ENCODE measurements at places on chromosomes 2 and 18.

DNA sequence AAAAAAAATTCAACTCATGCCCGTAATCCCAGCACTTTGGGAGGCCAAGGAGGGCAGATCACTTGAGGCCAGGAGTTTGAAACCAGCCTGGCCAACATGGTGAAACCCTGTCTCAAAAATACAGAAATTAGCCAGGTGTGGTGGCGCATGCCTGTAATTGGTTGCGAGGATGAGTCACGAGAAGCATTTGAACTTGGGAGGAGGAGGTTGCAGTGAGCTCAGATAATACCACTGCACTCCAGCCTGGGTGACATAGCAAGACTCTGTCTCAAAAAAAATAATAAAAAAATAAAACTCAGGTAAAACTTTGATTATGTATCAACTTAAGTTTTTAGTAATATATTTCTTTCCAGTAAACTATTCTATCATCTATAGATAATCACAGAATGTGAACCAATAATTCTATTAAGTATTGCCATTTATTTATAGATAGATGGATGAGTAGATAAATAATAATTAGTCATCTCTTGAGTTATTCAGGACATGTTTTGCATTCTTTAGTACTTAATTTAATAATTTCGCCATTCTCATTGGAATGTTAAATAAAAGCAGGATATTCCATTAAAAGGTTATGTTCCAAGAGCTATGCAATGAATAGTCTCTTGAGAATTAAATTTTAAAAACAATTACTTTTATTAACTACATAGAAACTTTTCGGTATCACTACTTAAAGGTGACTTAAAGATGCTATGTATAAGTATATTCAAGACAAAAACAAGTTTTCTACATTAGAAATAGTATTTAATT is 48.7 kb downstream of the WDPCP start:
- no peak for DNase-seq

DNA sequence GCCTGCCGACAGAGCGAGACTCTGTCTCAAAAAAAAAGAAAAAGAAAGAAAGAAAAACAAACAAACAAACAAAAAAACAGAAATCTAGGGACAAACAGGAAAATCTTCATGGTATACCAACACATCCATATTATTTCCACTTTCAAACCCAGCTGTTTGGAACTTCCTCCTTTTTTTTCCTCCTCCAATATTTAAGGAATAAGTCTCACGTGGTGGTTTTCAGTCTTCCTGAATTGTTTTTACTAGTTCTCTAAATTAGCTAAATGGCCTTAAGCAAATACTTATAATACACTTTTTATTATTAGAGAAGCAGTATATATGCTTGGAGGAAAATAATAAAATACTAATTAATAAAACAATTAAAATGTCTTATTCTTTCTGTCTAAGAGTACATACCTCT is 48.7 kb upstream of the GLS start:
- no peak for DNase-seq

DNA sequence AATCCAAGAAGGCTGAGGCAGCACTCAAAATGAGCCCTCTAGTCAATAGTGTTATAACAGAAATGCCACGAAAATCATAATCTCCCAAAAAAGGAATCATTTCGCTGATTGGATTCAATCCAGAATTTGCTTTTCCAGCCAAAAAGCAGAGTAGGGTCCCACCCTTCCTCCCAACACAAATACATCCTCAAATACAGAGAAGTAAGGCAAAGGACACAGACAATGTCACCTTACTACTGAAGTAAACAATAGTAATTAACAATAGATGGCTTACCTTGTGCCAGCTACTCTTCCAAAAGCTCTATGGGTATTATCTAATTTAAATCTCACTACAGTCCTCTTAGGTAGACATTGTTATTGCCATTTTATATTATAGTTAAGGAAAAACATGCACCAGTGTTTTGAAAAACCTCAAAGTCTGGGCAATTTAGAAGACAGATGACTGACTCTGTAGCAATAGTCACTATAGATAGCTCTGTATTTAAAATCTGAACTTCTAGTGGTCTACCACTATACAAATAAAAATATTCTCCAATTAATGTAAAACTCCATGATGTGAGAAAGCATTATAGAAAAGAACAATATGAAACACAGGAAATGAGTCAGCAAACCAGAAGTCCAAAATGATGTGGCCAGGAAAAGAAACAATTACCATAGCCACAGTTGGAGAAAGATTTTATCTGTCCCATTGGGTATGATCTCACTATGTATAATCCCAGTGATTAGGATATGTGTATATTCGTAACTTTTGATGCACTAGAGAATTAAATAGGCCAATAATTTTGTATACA is 305.0 kb upstream of the ERBB4 start:
- DNase-seq: no peak

GRCh38 chr2:26780203-26780760 is 5.6 kb upstream of the CENPA start:
- no peak for DNase-seq

DNA sequence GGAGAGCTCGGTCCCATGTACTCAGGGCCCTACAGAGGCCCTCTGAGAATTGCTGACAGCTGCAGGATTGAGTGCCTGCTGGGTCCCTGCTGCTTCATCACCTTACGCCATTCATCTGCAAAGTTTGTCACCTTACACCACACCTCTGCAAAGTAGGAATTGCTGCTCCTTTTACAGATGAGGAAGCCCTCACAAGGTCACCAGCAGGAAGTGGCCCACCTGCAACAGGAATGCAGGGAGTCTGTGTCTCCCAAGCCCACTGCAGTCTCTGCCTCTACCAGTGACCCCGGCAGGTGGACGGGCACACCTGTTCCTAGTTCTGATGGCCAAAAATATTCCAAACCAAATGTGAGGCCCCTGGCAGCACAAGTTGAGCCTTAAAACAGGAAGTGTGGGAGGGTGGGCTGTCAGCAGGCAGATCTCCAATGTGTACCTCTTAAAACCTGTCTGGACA is 441.4 kb downstream of the NBAS start:
- no peak for DNase-seq

DNA sequence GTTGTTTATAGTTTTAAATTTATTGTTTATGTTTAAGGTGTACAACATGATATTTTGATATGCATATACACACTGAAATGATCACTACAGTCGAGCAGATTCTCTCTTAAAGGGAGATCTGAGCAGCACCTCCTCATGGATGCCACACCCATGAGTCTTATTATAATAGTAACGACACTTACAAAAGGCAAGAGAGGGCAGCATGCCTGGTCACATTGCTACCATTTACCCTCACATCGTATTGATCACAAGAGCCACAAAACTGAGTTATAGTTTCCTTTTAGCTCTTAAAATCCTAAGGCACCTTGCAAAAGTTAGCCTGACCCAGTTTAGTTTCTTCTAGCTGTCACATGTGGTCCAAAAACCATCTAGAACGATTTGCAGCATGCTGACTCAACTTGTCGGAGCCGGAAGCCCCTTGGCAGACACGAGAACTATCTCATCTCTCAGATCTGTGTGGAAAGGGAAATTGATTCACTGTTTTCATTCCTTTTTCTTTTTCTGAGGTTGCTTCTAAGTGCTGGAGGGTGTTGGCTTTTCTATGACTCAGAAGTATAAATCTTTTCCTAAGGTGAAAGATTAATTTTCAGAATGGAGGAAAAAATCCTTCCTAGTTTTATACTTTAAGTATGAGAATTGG is 85.3 kb downstream of the CDC42EP3 start:
- no peak for DNase-seq

- DNase-seq: no peak
Measured at GRCh38 chr2:46983065-46983801, 67.6 kb upstream of the MCFD2 start.

GRCh38 chr2:12316476-12316875 is 400.3 kb upstream of the TRIB2 start:
- no peak for DNase-seq

DNA sequence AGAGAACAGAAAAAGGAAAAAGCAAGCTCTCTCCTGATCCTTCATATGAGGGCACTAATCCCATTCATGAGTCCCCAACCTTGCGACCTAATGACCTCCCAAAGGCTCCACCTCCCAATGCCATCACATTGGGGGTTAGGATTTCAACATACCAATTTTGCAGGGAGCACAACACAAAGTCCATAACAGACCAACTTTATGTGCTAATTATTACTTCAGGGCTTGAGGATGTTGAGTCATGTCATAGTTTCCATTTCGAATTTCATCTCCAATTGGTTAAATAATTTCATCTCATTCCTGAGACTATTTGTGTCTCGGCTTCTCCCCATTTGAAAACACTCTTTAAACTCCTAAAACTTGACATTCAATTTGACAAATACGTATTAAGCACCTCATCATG is 69.9 kb upstream of the KLF7 start:
- DNase-seq: no peak

GRCh38 chr2:237434866-237435311 is 20.9 kb upstream of the COL6A3 start:
- DNase-seq: no peak

- no peak for DNase-seq
Measured at GRCh38 chr2:201828220-201828619, 21.9 kb downstream of the CDK15 start.

DNA sequence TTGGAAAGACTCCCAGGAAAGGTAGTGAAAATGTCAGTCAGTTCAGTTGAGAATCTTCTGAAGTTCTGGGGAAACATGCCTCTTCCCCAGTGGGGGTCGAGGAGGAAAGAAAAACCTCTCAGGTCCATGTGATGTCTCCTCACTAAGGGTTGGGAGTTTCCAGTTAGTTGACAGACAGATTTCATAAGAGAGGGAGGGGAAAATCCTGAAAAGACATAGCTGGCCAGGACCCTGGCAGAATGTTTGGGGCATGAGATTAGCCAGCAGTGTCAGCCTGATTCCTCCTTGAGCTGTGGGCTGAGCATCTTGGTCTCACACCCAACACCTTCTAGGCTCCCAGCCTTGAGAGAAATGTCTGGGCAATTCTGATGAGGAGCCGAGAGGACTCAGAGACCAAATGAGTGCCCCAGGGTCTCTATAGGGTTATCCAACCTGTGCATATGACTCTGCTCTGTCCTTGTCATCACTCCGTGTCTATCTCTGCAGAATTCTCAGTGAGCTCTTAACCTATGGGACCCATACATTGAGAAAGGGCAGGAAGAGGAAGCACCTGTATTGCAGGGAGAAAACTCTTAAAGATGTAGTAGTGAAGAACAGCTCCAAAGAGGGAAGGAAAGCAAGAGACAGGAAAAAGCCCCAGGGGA is 13.9 kb downstream of the BMP10 start:
- DNase-seq: no peak

GRCh38 chr2:219277703-219278654 is 1.2 kb upstream of the DNAJB2 start:
- DNase-seq: peak; percentile 60

DNA sequence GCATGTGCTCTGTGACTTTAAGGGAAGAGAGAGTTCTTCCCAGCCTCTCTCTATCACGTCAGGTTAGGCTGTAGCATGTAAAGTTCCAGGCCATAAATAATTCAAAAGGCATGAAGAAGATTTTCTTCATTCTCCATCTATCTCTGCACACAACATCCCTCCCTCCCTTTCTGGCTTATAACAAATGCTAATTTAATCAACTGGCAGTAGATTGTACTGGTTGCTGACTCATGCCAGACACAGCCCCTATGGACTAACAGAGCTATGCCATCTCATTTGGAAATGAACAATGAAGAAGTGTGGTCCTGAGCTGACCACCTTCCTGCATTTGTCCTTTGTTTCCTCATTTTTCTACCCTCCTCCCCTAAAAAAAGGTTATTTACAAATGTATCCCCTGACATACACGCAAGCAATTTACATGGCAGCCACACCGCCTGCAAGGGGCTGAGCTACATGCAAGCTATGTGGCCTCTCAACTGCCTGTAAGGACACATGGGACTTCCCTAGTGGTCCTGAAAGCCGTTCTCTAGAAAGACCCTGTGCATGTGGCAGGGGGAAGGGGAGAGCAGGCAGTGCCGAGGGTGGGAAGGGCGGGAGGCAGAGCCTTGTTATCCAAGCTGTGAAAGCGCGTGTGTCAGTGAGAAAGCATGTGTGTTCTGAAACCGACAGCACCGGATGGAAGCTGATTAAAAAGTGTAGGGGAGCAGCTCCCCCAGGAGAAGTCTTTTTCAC is 90.9 kb upstream of the KLF7 start:
- no peak for DNase-seq

DNA sequence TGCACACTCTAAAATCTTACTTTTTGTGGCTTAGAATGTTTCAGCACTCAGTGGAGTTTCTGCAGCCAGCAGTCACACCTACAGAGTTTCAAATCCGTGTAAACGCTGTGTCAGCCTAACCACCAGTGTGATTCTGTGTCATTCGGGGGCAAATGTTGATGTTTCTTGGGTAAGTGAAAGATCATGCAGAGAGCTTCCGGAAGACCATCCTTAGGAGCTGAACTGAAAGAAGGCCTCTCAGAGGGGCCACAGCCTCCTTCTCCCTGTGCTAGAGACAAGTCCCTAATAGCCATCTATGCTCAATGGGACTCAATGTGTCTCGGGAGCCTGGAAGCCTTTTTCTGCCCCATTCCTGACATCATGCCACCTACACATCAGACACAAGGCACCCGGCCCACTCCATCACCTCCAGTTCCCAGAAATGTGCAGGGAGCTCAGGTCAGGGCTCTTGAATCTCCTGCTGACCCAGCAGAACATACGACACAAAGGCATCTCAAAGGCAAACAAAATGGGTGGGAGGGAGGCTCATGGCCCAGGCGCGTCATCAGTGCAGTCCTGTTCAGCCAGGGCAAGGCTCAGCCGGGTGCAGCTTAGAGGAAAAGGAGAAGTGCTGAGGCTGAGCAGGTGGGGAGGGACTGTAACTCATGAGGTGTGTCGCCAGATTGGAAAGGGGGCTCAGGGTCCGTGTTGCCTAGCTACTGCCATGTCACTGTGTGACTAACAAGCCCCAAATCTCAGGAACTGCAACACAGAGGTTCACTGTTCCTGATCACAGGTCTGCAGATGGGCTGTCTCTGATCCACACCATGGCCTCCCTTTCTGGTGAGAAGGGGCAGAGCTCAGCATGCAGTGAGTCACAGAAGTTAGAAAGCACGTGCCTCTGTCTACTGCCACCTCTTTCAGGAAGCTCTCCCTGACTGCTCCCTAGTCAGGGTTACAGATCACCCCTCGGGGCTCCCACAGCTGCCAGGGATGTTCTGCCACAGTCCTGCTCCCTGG is 82.0 kb downstream of the SMAD7 start:
- DNase-seq: peak; percentile 28

GRCh38 chr2:219511547-219512325 is 2.5 kb upstream of the ASIC4 start:
- DNase-seq: no peak

GRCh38 chr18:74626049-74626874 is 28.6 kb downstream of the ZNF407 start:
- DNase-seq: no peak

- DNase-seq: no peak
Measured at GRCh38 chr2:168594778-168595177, 138.7 kb downstream of the CERS6 start.
